Erythroblast (primary cell): ENCODE measurements at places on chromosomes 3 and 15.

DNA sequence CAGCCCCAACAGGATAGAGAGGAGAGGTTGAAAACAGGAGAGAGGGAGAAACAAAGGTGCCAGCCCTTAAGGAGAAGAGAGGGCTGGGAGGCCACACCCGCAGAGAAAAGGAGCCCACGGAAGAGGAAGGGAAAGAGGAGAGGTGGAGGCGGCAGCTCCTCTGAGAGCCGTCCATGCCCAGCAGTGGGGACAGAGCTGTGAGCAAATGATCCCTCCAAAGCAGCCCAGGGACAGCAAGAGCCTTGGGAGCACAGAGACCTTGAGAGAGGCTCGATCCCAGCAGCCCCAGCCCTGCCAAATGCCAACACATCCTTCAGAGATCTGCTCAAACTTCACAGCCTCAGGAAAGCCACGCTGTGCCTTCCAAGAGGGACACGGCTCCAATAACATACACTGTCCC lies 66.7 kb upstream of the CORO2B start:
- DNase-seq, result no peak

DNA sequence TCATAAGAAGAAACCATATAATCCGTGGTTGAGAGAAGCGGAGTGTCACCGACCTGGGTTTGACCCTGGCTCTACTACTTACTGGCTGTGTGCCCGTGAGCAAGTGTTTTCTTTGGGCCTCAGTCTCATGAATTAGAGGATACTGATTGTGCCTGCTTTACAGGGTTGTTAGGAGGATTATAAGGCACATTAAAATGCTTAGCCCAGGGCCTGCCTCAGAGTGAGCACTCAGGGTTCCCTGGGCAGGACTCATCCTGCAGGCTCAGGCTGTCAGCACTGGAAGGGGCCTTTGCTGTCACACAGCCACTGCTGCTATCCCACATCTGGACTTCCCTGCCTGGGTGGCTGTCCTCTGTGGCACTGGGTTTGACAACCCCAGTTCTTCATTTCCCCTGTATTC lies 4.7 kb downstream of the PLA2G4F start:
- no peak for DNase-seq

GRCh38 chr15:51494411-51495314 lies 127.9 kb downstream of the DMXL2 start:
- no peak for DNase-seq

- no peak for DNase-seq
Observed at GRCh38 chr3:158181096-158181495, 71.2 kb downstream of the RSRC1 start.

GRCh38 chr3:117706756-117707155 lies 997.2 kb downstream of the TUSC7 start:
- no peak for DNase-seq

DNA sequence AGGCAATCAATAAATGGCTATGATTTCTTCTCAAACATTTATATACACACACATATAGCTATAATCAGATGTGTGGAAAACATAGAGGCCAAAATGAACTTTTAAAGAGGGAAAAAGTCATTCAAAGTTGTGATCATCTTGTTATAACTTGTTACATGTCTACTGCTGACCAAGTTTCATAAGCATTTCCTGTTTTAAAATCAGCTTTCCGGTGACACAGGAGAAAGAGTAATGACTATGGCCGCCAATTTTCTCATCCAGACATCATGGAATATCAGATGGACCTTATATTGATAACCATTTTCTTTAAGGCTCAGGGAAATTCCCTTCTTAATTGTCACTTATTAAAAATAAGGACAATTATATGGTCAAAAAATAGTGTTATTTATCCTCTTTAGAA lies 71.7 kb upstream of the AGTR1 start:
- DNase-seq, result no peak

GRCh38 chr3:14324224-14324944 lies 78.0 kb upstream of the SLC6A6 start:
- no peak for DNase-seq

- no peak for DNase-seq
Observed at GRCh38 chr15:48265135-48265534, 59.0 kb downstream of the SLC12A1 start.

DNA sequence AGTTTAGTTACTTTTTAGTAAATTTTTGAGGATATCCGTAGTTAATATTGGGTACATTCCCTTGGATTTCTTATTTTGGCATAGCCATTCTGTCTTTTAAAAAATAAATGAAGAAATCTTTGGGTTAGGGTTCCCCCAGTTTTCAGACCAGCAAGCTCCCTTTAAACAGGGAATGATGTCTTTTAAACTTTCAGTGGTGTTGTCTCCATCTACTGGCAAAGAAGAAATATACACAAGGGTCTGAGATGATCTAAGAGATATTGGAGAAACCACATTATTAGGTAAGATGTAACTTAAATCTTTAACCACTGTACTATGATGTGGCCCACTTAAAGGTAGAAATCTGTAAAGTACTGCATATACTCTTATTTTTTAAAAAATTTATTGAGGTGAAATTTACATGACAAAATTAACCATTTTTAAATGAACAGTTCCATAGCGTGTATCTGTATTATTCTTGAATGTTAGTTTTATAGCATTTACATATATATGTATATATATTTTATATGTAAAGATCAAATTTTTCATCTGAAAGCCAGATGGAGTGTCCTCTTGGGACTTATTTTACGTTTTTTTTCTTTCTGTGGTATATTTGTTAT lies 35.1 kb upstream of the EIF3J start:
- peak; percentile 48 for DNase-seq

DNA sequence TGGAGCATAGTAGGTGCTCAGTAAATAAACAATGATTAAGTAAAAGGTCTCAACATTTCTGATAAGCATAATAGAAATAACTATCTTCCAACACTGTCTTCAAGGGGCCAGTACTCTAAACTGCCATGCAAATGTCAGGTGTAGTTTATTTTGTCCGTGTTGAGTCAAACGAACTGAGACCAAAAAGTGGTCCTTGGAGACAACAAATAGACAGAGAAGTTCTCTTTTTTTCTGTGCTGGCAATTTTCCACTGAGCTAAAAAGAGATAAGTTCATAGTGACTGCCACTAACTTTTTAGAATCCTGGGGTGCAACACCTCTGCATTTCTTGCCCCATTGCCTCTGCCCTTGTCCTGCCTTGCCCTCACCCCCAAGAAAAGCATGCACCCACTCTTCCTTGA lies 14.7 kb upstream of the MBNL1 start:
- peak; percentile 8 for DNase-seq

DNA sequence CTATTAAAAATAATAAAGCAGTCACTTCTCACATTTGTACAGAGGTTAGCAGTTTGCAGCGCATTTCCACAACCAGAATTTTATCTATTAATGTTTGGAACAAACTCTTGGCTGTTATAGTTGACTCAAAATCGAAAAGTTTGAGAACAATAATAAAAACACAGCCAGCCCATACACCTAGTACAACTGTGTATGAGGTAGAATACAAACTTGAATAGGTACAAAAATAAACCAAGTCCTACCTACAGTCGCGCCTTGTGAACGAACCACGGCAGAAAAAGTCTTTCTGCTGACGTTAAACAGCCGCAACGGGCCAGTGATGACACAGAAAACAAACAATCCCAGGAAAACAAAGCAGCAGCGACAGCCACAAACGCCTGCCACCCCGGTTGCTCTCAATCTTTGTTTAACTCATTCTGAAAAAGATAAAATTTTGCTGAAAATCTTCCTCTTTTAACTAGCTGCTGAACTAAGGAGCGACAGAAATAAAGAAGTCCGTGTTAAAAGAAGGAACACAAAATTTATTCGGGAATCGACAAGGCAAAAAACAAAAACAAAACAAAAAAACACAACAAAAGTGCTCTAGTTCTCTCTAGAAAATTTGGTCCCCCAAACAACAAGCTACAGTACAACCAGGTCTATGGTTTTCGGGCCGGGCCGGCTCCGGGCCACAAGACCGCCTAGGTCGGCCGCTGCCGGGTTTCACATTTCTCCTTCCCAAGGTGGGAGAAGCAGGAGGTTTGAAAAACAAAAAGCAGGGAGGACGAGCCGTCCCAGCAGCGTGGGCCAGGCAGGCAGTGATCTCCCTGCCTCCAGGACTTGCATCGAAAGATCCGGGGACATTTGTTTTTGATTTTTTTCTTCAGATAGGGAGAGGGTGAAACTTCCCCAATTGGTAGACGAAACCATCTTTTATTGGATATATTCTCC lies 2.9 kb downstream of the FOXL2 start:
- peak; percentile 31 for DNase-seq

- peak; percentile 45 for DNase-seq
Observed at GRCh38 chr15:76059320-76060117, at the start of gene TMEM266. TSS of gene TMEM266 (plus strand) at chr15:76059985. CDS start at chr15:76134264, 74,279 bp downstream.

- no peak for DNase-seq
Observed at GRCh38 chr3:164806188-164806587, 272.1 kb downstream of the SI start.

- no peak for DNase-seq
Observed at GRCh38 chr3:13080591-13080990, 7.4 kb upstream of the IQSEC1 start.

DNA sequence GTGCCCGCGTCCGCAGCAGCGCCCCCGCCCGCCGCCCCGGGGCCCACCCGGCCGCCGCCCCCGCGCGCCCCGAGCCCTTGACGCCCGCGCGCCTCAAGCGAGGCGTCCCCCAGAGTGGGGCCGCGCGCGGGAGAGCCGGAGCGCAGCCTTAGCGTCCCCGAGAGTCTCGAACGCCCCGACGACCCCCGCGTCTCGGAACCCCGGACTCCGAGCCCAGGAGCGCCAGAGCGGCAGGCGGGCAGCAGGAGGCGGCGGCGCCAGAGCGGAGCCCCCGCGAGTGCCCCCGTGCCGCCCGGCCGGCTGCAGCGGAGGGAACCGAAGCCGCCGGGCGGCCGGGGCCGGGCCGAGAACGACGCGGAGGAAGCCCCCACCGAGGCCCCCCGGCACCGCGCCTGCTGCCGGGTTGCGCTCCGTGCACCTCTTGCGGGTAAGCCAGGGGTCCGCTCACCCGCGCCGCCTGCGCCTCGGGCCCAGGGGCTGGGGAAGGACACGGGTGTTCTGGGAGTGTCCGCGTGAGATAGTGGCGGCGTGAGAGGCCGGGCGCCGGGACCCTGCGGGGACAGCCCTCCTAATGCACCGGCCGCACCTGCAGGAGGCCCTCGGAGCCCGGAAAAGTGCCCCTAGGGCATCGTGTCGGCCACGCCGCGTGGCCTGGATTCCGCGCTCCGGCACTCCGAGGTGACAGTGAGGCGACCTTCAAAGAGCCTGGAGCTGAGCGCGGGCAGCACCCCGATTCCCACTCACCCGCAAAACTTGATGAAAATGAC lies 52.0 kb upstream of the ULK4 start:
- peak; percentile 65 for DNase-seq

GRCh38 chr3:59249004-59249403 lies 199.2 kb upstream of the CFAP20DC start:
- no peak for DNase-seq
